Right renal cortex interstitium (tissue), 3 donors: ENCODE measurements at places on chromosomes 5 and 9.

DNA sequence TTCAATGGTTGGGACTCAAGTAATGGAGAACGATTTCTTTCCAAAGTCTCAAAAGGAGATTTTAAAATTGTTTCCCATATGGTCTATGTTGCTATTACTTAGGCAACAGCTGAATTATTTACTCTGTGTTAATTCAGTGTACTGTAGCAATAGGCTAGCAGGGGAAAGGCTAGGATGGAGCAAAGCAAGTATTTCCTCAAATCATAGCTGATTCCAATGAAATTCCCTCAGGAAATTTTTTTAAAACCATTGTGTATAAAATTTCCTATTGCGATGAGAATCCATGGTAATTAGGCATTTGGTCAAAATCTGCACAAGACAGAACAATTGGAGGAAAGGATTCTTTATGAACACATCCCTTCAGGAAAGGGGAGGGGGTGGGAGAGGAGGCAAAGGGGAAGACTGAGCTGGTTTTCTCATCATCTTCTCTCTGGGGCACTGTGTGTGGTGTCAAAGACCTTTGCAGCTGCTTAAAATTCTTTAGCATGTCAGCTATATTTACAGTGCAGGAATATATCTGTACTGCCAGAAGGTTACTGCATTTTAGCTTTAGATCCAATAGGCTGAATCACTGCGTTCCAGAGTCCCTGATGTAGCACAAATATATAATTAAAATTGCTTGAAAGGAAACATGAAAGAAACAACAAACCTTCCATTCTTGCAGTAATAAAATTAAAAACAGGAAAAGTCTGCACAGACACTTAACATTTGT lies 95.3 kb downstream of the ZNF608 start:
- DNase-seq: no peak

GRCh38 chr9:110615498-110615897 lies 36.0 kb upstream of the SVEP1 start:
- no peak for DNase-seq

DNA sequence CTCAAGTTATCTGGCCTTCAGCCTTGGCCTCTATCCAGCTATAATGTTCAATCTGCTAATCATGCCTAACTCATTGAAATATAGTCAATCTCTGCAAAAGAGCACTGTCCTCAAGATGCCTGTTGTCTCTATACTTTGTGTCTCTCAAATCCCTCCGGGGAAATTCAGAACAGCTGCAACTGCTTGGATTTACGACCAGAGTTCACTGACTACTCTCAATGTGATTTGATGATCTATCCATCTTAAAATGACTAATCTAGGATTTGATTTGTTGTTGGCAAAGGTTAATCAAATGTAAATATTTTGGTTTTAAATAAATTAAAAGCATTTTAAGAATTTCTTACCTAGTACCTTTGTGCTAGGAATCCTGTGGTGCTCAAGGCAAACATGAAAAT lies 40.9 kb downstream of the SVEP1 start:
- no peak for DNase-seq

GRCh38 chr5:133035224-133035623 lies 8.9 kb upstream of the ZCCHC10 start:
- DNase-seq: no peak

DNA sequence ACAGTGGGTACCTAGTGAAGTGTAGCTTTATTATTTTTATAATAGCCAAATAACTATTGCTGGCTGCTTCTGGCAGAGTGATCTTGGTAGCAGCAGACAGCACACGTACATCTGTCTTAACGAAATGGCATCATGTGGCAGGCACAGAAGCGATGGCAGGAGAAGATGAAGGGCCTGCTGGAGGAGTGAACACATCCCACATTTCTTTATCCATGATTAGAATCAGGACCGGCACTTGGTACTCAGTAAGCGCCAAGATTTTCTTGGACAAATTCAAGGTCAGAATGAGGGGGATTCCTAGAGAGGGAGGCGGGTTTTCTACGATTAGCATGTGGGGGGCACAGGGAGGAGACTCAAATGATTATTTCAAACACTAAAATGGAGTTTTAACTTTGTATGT lies 23.0 kb upstream of the ZNF366 start:
- DNase-seq: no peak

DNA sequence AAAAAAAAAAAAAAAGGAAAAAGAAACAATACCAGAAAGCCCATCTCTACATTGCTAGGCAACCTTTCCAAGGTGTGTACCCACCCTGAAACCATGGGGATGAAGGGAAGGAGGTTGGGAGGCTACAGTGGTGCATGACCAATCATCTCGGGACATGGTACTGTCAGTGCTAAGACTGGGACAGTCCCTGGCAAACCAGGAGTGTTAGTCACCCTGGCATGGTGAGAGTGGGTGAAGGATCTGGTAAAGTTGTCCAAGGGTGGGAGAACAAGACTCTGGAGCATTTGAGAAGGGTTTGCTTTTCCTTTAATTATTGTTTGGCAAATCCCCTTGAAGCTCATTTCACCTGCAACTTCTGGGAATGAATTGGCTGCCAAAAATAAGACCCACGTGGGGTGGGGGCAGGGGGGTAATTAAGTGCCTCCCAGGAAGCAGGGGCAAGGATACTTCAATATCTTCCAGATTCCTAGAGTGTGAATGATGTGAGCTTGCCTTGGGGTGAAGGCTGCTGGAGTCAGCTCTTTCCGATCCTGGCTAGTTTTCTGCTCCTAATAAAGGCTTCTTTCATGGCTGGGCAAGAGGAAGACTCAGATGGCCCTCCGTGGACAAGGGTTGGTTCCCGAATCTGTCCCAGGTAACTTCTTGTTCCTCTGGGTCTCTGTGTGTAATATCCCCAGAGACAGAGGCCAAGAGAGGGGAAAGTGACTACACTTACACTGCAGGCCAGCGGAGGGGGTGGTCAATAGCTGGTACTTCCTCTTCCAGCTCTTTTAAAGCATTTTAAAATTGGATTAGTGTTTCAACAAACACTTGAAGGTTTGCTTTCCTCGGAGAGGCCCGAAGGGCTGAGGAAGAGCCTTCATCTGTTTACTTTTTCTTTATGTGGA lies 61.6 kb upstream of the SPRY4 start:
- DNase-seq: no peak

GRCh38 chr9:130201399-130201873 lies 29.2 kb downstream of the NCS1 start:
- DNase-seq: no peak

DNA sequence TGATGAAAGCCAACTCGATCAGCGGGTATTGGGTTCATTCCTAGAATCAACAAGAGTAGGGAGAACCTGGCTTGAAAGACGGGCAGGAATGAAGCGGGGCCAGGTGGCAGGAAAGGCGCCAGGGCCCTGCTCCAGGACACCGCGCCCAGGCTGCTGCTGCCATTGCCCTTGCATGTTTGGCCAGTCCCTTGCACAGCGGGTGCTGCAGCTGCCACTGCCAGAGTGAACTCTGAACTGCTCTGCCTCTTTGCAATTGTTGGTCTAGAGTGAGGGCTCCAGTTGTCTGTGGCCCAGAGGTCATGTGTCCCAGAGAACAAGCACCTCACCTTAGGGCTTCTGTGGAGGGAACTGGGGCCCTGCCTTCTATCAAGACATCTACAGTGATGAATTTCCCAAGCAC lies 24.0 kb upstream of the CARTPT start:
- no peak for DNase-seq

GRCh38 chr5:147610798-147611197 lies 100.9 kb upstream of the DPYSL3 start:
- no peak for DNase-seq
